C1 segment of cervical spinal cord (tissue), 14 donors: ENCODE measurements at places on chromosomes 12 and 14.

DNA sequence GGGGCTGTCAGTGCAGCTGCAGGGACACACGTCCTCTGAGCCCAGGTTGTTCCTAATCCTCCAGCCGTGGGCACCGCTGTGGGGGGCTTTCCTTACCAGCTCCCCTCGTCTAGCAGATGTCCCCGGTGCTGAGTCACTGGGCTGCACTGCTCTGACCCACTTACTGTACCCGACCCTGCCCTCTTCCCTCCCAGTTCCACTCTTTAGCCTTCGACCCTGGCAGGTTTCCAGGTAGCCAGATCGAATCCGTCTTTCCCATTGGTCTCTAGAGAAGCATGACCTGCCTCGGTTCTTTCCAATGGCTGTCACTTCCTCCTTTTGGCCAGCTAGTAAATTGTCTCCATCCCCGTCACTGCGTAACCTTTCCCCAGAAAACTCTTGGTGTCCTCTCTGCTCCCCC lies 48.4 kb downstream of the ELK3 start:
- no peak for DNase-seq

DNA sequence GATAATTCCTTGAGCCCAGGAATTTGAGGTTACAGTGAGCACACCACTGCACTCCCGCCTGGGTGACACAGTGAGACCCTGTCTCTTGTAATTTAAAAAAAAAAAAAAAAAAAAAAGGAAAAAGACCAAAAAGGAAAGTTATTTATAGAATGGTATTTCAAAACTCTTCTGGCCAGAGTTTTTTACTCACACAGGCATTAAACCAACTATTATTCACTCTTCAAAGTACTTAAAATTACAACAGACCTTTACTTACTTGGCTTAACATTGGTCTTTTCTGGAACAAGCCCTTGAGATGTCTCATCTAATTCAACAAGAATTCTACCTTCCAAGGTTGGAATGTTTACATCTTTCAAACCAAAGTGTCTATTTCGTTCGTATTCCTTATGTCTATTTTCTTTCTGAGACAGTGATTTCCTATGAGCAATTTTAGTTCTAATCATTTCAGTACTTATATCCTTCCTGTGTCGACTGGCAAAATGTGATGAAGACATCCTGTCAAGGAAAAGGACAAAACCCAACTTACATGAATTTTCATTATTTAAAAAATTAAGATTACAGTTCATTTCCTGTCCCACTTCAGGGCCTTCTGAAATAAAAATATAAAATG lies 2.6 kb downstream of the DLGAP5 start:
- DNase-seq, result no peak

DNA sequence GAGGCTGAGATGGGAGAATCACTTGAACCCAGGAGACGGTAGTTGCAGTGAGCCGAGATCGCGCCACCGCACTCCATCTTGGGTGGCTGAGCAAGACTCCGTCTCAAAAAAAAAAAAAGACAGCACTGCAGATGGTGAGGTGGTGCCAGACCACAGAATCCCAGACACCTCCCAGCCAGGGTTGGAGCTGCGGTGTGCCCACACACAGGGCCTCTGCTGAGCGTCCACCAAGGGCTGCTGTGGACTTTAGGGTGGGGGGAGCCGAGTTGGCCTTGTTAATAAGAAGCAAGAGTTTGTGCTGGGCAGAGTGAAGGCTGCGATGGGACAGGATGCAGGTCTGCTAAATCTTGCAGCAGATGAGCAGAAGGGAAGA lies 14.2 kb downstream of the KMT5A start:
- no peak for DNase-seq

GRCh38 chr12:24679126-24679525 lies 269.8 kb downstream of the BCAT1 start:
- no peak for DNase-seq

- no peak for DNase-seq
These were observed 67.8 kb downstream of the HRK start for GRCh38 chr12:116813271-116814041.

GRCh38 chr14:33809396-33809981 lies 141.4 kb downstream of the EGLN3 start:
- DNase-seq, result no peak

- no peak for DNase-seq
These were observed 502.4 kb upstream of the ATP2B1 start for GRCh38 chr12:90211017-90211416.

DNA sequence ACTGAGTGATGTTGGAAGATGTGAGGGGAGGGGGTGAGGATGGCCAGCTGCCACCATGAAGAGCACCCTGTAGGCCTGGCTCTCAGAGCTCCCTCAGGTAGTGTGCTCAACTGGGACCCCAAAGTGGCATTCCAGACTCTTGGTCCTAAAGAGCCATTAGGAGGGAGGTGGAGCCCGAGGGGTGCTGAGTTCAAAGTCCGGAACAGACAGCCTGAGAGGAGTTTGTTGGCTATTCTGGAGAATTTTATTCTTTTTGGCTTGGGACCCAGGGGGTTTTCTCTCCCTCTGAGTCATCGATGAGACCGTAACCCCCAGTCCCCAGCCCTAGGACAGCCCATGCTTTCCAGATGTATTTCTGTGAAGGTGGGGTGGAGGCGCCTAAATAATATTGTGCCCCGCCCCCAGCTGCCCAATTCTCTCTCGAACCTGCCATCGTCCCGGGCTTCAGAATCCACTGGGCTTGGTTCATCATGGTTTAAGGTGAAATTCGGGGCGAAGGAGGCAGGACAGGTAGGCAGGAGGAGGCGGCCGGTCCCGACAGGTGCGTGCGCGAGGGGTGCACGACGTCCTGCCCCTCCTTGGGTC lies 690 bp upstream of the RBP5 start:
- DNase-seq, result no peak

DNA sequence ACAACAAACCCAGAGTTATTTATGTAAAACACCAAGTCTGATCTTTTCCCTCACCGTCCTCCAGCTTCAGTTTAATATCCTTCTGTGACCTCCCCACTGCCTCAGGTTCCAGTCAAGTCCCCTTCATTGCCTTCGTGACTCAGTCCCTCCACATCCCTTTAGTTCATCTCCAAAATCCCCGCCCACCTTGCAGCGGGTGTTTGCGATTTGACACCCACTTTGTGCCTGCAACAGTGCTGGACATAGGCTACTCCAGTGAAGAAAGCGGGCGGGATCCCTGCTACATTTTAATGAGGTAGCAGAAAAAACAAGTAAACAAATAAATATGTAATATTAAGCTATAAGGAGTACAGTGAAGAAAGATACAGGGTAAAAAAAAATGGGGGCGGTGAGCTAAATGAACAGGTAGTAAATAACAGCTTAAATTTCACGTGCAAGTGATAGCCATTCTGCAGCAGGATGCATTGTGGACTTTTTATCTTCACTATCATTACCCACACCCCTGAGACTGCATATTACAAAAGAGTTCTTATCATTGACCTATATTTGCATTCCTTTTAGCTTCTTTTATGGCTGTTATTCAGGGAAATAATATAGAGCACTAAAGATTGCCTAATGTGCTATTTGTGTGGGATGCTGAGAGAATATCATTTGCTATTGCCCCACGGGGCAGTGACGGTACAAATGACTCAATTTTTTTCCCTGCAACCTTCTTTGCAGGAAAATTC lies 222.8 kb upstream of the NUDT4 start:
- no peak for DNase-seq

DNA sequence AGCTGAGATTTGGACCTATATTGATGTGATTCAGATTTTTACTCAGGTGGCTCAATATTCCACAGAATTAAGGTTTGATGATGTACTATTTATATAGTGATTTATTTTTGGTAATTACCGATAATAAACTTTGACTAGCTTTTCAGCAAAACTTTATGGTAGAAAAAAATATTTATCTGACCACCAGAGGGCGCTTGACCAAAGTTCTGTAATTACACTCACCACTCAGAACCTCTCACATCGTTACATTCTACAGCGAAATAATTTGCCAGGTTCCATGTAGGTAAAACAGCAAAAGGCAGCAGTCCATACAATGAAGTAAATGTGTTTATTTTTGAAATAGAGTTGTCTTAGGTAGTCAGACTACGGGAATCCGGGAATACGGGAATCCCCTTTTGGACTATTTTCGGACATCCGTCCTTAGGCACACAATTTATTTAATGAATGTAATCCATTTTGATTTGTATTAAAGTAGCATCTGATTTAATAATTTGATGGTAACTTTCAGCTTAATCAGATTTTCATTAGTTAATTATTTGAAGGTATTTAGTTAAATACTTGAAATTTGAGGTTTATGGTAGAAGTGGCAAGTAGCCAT lies 143.0 kb upstream of the DDHD1 start:
- DNase-seq, result peak; percentile 3

GRCh38 chr14:73188501-73188911 lies 48.8 kb upstream of the PAPLN start:
- DNase-seq, result no peak

DNA sequence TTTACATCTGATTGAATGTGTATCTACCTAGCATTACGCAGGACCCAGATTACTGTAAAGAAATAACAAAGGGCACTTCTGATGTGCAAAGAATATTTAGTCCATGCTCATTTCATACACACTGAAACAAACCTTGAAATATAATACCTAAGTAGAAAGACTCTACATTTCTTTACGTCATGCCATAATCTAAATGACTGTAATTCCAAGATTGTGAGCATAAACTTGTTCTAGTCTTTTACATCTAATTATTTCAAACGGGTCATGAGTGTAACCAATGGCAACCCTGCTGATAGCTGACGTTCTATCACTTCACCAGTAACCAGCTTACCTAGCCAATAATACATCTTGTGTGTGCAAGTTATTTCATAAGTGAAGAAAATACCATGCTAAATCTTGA lies 433.8 kb downstream of the PRKD1 start:
- no peak for DNase-seq

GRCh38 chr14:104226421-104227383 lies 88.3 kb downstream of the KIF26A start:
- no peak for DNase-seq

GRCh38 chr14:74492776-74493342 lies at the start of gene NPC2:
Gene NPC2 (minus strand): TSS chr14:74493305. CDS start chr14:74493274, 31 bp downstream.
- DNase-seq, result peak; percentile 65

DNA sequence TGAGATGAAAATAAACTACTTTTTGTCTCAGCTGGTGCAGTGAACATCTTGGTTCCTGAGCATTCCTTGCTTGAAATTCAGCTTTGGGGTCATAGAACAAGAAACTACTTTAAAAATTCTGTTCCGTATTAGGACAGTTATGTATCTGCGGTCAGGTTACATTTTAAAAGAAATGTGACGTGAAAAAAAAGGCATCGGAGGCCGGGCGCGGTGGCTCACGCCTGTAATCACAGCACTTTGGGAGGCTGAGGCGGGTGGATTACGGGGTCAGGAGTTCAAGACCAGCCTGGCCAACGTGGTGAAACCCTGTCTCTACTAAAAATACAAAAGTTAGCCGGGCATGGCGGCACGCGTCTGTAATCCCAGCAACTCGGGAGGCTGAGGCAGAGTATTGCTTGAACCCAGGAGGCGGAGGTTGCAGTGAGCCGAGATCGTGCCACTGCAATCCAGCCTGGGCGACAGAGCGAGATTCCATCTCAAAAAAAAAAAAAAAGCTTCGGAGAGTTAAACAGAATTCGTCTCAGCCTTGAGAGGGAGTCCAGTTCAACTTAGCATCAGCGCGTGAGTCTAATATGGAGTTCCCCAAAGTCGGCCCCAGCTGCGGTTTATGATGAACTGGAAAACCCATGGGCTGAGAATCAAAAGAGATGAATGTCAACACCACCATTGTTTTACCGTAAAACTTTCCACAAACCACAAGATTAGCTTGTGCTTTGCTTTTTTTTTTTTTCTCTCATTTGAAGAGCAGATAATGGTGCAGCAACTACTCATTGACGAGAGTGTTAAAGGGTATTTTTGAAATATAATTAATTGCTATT lies 2.1 kb upstream of the SLC2A13 start:
- DNase-seq, result no peak

DNA sequence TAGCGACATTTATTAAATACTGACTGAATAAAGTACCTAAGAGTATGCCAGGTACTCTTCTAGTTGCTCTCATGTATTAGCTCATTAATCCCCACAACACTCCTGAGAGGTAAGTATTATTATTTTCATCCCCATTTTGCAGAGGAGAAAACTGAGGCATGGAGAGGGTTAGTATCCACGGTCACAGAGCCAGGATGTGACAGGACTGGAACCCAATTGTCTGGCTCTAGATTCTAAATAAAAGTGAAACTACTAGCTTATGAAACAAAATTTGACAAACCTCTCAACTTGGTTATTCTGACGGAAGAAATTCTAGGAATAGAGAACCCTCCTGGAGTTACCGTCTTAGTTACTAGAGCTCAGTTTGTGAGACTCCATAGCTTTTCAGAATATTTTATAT lies 112.2 kb downstream of the CHST11 start:
- DNase-seq, result no peak

- DNase-seq, result peak; percentile 54
These were observed 13.8 kb downstream of the NGDN start for GRCh38 chr14:23483236-23483854.

DNA sequence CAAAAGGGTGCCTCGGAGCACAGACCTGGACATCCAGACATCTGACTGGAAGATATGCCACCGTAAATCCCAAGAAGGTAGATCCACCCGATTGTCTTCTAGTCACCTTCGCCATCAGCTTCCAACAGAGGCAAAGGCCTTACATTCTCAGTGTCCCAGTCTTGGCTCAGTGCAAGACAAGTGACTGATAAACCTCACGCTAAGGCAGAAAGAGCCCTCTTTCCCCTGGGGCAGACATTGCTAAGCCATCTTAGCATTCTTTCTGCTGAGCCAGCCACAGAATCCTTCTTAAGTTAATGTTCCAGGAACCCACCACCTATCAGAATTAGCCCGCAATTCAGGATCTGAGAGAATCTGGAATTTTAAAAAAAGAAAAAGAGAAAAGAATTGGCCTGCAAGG lies 4.3 kb upstream of the PLEKHG6 start:
- no peak for DNase-seq

- no peak for DNase-seq
These were observed 43.7 kb downstream of the HELB start for GRCh38 chr12:66345956-66346355.

- no peak for DNase-seq
These were observed 3.5 kb downstream of the HMGA2 start for GRCh38 chr12:65827827-65828231.

DNA sequence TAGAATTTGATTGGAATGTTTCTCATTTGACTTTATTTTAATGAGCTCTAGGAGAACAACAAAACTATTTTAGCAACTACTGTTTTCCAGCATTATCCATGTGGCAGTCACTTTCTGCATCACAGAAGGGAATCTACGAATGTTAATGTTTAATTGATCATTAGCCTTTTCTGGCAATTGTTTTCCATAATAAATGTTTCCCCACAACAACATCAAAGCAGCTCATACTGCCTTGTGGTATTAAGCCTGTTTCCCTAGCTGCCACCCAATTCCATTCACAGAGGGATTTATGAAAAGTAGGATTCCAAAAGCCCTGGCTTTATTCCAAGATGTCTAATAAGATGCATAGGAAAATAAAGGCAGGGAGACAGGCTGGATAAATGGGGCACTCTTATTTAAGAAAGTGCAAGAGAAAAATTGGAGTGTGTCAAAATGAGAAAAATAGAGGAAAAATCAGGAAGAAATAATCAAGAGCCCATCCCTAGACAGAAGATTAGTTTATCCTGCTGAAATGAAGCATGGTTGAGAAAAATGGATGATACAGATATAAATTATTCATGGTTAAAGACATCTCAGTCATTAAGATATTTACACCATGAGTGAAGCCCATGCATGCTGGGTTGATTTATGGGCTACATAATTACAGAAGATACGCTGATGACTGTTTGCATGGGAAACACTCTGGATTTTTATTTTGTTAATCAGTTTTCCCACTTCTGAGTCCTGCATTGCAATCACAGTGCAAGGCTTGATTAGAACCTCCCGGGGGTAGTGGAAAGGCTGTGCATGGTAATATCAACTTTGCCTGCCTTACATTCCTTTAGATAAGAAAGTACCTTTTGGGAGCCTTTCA lies 180.3 kb downstream of the HELB start:
- no peak for DNase-seq

GRCh38 chr12:28086521-28087155 lies 103.6 kb upstream of the CCDC91 start:
- no peak for DNase-seq
